Transverse colon (tissue), 4 donors: ENCODE measurements at places on chromosomes 6 and 20. TPM values are rescaled to one million over a fixed set of nuclear protein-coding genes. Genes with fewer than 3 reads are reported as not detected.

- DNase-seq: no peak
Observed at GRCh38 chr20:57507477-57507876, 17.5 kb downstream of the CTCFL start.

Gene APOM
- 5.5 TPM for total RNA-seq

Gene FRS3
- total RNA-seq: 4.5 TPM

DNA sequence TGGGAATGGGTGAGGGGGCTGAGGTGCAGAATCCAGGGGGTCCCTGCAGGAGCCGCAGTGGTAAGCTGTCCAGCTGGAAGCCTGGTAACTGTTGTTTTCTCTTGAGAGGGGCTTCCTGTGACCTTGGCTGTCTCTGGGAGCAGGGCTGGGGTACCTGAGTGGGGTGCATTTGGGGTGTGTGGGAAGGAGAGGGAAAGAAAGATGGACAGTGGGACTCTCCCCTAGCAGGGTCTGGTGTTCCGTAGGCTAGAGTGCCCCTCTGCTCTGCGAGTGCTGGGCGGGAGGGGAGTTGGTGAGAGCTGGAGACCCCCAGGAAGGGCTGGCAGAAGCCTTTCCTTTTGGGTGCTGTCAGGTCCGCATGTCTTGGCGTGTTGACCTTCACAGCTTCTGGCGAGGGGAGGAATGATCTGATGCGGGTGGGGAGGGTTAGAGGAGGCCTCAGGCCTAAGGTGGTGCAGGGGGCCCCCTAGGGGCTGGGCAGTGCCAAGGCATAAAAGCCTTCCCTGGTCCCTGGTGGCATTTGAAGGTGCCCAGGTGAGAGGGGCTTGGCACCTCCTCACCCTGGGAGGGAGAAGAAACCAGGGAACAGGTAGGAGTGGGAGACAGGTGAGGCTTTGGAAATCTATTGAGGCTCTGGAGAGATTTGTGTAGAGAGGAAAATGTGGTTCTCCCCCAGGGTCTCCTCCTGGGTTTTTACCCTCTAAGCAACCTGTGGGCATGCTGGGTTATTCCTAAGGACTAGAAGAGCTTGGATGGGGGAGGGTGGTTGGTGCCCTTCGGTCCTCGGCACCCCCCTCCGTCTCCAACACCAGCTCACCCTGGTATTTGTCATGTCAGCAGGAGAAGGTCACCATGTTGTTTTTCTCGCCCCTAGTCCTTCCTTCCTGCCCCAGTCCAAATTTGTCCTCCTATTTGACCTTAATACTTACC lies 3.3 kb downstream of the VEGFA start:
- peak; percentile 82 for DNase-seq

Gene FAM83C
- 0.14 TPM for total RNA-seq

DNA sequence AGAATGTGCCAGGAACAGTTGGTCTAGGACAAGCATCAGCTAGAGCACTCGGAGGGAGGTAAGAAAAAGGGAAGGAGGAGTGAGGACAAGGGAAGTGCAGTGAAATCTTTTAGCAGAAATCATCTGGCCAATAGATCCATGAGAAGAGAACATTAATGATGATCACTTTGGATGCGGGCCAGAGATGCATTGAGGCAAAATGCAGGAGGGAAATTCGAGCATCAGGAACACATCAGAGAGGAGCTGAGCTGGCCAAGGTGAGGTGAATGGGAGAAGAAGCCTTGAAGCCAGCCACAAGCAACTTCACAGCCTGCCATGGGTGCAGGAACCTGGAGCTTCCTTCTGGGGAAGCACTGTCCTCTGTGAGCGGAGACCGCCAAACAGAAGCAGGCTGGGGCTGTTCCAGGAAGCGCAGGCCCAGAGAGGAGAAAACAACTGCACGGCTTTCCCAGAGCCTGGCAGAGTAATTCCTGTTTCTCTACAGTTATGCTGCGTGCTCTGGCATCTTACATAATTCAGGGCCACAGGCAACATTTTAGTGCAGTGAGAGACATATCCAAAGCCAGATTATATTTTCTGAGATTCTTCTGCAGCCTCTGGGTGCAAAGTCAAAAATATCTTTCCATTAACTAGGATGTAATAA lies 143.8 kb downstream of the F13A1 start:
- no peak for DNase-seq

- DNase-seq: no peak
Observed at GRCh38 chr6:79911992-79912391, 35.4 kb downstream of the ELOVL4 start.

Gene PRL
- not detected for total RNA-seq

DNA sequence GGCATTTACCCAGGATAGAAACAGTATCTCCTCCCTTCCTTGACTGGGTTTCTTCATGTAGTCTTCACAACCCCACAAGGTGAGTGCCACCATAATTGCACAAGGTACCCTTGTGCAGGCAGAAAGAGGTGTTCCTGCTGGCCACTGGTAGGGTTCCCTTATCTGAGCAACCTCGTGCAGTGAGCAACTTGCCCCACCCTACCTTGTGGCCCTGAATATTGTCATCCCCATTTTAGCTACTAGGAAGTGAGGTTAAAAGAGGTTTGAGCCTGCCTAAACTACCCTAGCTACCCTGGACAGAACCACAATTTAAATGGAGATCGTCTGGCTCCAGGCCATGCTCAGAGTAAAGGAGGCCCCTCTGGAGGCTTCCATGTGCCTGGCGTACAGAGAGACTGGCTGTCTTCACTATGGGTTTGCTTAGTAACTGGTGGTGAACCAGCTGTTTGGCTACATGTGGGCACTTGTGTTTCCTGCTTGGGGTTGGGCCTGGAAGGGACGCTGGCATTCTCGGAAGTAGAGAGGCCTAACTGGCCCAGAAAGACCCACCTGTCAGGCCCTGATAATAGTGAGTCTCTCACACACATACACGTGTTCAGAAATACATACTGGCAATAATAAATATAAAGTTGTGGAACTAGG lies 148.8 kb downstream of the LRFN2 start:
- DNase-seq: no peak

DNA sequence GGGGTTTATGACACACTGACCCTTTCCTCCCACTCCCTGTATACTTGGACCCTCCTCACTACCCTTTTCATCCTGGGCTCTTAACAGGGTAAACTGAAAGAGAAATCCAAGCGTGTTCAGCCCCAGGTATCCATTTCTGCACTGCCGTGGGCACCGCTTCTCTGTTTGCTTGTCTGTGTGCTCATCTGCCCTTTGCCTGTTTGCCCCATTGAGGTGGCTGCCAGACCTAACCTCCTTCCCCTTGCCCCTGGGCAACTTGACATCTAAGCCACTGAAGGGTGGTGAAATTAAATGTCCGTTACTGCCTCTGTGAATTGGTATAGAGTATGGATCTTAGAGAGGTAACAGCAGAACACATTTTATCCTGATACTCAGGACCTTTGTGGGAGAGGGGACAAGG lies 38.7 kb downstream of the ACSS2 start:
- no peak for DNase-seq

GRCh38 chr6:83152913-83153312 lies 40.2 kb downstream of the PGM3 start:
- no peak for DNase-seq

DNA sequence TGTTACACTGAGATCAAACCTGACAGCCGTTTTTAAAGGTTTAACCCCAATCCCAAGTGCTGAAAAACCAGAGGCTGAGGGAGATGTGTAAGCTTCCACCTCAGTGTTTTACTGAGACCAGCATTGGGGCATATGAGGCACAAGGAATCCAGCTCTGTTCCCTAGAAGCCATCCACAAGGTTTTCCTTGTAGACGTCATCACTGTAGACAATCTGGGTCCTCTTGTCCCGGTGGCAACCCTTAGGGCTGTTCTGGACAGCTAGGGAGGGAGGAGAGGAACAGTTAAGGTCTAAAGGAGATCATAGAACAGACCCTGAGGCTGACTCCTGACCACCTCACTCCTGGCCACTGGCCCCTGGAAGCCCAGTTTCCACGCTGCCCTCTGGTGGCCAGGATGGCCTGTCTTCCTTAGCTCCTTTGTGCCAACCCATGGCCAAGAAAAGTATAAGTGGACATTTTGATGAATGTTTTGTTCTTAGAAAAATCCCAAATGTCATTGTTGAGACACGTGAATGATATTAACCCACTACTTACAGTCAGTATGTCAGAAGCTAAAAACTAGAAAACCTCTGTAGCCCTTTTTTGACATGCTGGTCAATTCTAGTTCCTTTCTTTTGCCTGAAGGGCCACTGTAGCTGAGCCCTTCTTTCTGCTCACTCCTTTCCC lies 6.4 kb downstream of the CFB start:
- peak; percentile 61 for DNase-seq

DNA sequence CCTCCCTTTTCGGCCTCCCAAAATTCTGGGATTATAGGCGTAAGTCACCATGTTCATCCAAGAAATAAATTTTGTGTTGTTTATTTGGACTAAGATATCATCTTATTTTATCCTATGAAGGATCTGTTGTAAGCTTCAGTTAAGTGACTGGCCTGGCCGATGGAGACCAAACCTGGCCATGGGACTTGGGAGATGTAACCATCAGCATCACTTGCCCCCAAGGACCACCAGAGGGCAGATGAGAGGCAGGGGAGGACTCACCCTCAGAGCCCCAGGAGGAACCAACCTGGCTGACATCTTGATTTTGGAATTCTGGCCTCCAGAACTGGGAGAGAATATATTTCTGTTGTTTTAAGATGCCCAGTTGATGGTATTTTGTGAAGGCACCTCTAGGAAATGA lies 266.7 kb downstream of the CDH26 start:
- no peak for DNase-seq

DNA sequence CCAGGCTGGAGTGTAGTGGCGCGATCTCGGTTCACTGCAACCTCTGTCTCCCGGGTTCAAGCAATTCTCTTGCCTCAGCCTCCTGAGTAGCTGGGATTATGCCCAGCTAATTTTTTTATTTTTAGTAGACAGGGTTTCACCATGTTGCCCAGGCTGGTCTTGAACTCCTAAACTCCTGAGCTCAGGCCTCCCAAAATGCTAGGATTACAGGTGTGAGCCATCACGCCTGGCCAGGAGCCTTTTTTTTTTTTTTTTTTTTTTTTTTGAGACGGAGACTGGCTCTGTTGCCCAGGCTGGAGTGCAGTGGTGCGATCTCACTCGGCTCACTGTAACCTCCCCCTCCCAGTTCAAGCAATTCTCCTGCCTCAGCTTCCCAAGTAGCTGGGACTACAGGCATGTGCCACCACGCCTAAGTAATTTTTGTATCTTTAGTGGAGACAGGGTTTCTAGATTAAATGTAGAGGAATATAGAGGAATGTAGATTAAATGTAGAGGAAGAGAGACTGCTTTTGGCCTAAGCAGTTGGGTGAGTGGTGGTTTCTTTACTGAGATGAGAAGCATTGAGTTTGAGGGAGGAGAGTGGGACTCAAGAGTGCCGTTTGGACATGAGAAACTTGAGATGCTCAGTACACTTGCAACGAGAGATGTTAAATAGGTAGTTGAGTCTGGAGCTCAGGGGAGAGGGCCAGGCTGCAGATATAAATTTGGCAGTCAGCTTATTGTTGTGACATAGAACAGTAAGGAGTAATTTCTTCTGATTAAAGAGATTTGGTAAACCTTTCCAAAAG lies 16.7 kb downstream of the VAPB start:
- no peak for DNase-seq

- no peak for DNase-seq
Observed at GRCh38 chr20:13898012-13898612, 92.3 kb downstream of the SEL1L2 start.

Gene SLC52A3
- total RNA-seq: 10.8 TPM

- DNase-seq: no peak
Observed at GRCh38 chr6:164075981-164076615, 661.6 kb downstream of the QKI start.

Gene PBOV1
- not detected for total RNA-seq

DNA sequence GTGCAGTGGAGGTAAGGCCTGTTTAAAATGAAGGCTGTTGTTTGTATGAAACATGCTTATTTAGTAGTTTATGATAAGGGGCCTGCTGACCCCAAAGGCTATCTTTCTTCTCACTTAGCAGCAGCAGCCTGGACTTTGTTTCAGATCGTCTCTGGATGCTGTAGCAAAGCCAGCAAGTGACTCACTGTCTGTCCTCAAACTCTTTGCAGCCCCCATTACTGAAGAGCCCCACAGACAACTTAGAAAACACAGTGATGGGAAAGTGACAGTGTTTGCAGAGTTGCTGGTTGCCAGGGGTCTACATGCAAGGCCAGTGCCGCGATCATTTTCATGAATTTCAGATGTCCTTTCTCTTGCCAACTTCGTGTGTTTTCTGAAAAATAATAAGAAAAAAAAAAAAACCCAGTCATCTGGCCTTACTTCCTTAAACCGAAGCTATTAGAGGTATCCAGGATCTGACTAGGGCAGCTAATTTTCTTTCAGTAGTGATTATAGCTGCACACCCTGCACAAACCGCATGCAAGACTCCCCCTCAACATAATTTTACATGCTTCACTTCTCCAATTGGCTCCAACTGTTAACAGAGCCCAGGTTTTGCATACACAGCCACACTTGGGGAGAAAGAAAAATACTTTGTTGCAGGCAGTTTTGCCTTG lies 11.6 kb upstream of the F13A1 start:
- DNase-seq: no peak

DNA sequence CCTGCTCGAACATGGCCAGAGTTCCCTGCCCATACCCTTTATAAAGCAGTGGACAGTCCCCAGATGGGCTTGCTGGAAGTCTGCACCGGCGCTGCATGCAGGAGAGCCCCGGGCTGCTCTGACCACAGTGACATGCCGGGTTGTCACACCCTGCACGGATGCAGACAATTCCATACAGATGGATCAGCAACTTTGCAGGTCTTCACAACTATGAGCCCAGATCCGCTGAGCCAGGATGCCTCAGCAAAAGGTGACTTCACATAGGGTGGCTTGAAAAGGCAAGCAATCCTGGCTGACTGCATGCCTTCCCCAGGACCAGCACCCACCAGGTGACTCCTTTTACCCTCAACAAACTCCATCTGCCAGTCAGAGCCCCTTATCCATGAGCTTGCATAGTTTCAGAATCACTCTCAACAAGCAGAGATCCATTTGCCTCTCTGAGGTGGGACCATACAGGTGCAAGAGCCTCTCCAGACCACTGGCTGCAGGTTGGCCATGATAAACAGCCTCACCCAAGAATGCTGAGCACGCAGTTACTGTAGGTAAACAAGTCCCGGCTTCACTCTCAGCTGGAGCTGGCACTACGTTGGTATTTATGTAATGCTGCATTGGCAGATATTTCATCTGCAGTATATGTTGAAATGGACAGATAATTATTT lies 183.0 kb upstream of the QKI start:
- DNase-seq: no peak

Gene COL9A1
- total RNA-seq: not detected

GRCh38 chr20:373171-373890 lies 7.2 kb upstream of the TRIB3 start:
- DNase-seq: no peak

- no peak for DNase-seq
Observed at GRCh38 chr6:48626421-48626820, 515.4 kb upstream of the PTCHD4 start.

- no peak for DNase-seq
Observed at GRCh38 chr6:105388392-105388791, 14.5 kb downstream of the PREP start.

Gene PAQR8
- 250 TPM for total RNA-seq

GRCh38 chr20:20734475-20734948 lies 22.1 kb upstream of the RALGAPA2 start:
- DNase-seq: no peak

GRCh38 chr6:124420116-124420840 lies 542.0 kb upstream of the RNF217 start:
- no peak for DNase-seq
